CD4-positive, alpha-beta T cell treated with Interleukin-4 for 4 hours (primary cell): ENCODE measurements at places on chromosomes 12 and 14.
A peak's percentile ranks its signal among the peaks of the same experiment; 100 is the strongest.

GRCh38 chr12:15709551-15709950 is 79.6 kb downstream of the EPS8 start:
- DNase-seq, result no peak

- no peak for DNase-seq
These were observed 14.3 kb downstream of the PTCSC3 start for GRCh38 chr14:36162267-36162666.

- peak; percentile 41 for DNase-seq
These were observed 12.1 kb downstream of the ZFHX2 start for GRCh38 chr14:23539248-23540140.

DNA sequence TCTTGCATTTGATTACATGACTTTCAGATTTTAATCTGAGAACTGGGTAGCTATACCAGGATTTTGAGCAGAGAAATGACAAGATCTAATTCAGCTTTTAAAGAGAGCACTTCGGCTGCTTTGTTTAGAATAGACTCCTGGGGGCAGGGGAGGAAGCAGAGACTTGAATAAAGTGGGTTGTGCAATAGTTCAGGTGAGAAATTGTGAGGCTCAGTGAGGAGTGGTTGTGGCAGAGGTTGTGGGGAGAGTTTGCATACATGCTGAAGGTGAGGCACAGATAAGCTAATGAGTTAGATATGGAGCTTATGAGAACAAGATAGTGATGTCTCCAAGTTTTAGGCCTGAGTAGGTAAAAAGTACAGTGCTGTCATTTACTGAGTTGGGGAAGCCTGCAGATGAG is 281.4 kb downstream of the FLRT2 start:
- DNase-seq, result no peak

DNA sequence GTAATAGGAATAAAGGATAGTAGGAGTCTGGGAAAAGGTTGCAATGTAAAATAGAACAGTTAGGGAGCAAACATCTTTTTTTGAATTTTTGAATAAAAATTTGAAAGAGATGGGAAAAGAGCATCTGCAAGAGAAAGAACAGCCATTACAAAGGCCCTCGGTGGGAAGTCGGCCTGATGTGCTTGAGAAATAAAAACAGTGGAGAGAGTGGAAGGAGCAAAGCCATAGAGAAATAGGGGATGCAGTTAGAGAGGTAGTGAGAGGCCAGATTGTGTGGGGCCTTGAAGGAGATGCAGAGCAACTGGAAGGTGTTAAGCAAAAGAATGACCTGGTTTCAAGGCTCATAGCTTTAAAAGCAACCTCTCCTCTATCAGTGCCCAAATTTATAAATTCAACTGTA is 409.8 kb downstream of the RERGL start:
- DNase-seq, result no peak

- no peak for DNase-seq
These were observed 21.7 kb downstream of the FBRSL1 start for GRCh38 chr12:132511516-132512196.

DNA sequence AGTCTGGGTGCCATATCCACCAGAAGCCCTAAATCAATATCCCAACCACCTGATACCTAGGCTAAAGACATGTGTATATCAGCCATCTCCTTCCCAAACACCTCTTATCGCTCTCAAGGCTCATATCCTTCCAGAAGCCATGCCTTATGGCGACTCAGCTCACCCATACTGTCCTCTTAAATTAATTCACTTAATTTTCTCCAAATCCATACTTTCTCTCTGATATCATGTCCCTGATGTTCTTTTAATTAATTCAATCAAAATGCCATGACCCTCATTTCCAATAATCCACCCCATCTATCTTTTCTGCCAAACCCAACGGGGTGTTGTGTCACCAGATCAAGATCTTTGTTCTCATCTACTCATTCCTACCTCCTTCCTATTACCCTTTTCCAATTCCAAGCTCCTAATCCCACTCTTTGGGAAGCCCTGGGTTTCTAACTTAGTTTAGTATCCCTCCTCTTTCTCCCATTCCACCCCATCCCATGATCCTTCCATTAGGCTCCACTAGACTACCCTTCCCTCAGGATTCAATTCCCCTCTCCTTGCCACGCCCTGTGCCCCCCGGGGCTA is 723 bp downstream of the ATF7 start:
- DNase-seq, result no peak

DNA sequence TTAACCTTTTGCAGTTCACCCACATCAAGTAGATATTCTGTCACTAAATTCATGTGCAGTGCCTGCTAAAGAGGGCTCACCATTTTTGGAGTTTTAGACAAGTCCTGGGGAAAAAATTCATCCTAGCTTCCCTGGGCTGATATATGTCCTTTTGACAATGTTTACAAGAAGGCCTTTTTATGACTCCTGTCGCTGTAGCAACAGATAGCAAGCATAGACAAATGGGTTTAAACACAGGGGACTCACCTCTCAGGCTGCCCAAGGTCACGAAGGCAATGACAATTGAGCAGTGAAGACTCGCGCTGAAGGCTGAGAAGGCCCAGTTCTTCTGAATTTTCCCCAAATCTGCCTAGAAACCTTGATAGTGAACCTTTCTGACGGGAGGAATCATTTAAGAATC is 150.7 kb upstream of the CPM start:
- DNase-seq, result no peak

DNA sequence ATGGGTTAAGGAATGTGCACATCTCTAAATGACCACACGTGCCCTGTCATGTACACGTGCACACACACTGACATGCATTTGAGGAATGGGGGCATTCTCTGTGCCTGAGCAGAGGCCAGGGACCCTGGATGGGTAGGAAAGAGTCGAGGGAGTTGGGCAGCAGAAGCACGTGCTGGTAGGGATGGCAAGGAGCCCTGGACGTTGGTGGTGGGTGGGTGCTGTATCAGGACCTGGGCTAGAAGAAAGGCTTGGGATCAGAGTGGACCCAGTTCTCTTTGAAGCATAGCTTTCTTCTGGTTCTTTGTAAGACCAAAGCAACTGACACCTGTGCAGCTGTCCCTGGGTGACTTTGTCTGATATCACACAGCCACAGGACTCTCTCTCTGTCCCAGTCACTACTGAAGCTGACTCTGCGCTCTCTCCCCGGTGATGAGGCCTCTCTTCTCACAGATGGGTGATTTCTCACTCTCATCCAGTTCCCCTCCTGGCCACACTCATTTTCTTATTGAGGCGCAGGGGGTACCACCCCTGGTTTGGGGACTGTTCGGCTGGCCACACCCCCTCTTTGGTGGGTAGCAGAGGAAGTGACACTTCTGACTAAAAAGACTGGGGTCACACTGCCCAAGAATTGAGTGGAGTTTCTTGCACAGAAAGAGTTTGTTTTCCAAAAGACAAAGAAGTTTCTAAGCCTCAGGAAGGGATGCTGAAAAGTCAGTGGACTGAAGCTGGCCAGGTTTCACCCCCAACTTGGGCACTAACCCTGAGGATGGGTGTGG is 171.7 kb upstream of the RTL1 start:
- no peak for DNase-seq

DNA sequence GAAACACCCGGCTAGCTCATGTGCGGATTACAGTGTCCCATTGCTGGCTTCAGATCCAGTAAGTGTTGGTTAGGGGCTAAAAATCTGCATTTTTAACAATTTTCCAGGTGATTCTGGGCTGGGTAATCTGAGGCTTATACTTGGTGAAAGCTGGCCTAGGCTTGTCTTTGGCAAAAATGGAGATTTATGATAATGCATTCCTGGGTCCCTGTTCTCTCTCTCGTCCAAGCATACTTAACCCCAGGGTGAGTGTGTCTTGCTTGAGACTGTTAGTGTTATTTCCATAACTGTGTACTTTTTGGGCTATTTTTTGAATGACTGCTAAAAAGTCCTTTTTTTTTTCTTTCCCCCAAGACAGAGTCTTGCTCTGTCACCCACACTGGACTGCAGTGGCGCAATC is 43.2 kb downstream of the SNAPC1 start:
- DNase-seq, result no peak

- DNase-seq, result no peak
These were observed 212.1 kb downstream of the GXYLT1 start for GRCh38 chr12:41932470-41932991.

GRCh38 chr14:26137161-26137560 is 460.7 kb downstream of the NOVA1 start:
- no peak for DNase-seq

DNA sequence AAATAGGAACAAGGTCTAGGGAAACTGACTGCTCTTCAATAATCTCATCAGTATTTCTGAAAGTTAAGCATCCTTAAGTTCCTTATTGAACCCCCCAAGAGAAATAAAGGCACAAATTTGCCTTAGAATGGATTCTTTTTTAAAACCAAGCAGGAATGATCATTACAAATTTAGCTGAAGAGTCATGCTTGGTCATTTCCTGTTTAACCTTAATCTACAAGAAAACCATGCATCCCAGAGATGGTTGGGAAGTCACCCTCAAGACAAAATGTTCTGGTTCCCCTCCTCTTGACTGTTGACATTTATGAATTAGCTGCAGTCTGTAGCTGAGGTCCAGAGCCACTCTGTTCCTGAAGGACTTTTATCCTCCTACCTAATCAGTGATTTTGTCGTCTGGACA is 291.8 kb upstream of the G2E3 start:
- DNase-seq, result no peak

DNA sequence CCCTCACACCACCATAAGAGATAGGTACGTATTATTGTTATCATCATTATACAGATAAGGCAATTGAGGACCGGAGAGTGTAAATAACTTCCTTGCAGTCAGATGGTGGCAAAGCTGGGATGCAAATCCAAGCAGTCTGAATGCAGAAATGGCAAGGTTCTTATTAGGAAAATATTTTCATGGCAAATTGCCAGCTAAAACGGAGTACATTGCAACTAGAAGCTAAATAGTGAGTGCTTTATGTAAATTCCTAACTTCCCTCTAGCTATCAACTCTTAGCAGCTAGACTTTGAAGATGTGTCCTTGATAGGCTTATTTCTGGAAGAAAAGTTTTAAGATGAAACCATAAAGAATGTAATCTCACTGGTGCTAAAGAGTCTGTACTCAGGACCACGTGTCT is 323.9 kb upstream of the DIO2 start:
- no peak for DNase-seq

DNA sequence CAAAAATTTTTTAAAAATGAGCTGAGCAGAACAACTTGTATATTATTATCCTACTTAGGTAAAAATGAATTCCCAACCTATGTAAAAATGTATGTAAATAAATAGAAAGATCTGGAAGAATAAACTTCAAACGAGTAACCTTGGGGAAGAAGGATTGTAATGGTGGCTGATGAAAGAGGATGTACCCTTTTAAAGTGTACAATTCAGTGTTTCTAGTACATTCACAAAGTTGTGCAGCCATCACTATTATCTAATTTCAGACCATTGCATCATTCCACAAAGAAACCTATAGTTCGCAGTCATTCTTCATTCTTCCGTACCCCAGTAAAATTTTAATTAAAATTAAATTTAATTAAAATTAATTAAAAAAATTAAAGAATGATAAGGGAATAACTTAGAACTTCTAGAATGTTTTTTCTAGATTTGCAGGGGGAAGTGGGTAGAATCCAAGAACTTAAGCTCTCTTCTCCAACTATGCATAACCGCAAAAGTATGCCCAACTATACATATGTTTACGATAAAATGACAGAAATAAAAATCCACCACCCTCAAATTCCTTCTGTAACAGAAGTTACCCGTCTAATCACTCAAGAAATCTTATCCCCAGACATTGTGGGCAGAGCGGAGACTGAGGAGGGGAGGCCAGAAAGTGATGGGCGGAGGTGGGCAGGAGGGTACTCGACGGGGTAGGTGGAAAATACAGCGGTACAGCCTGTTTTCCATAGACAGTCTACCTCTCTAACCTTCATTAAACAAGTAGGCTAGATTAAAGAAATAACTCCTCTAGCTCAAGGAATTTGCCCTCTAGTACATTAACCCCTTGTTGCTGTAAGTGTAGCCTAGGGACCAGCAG is 921 bp downstream of the DEPDC4 start:
- DNase-seq, result no peak

- no peak for DNase-seq
These were observed 7.3 kb downstream of the HOXC5 start for GRCh38 chr12:54040148-54040494.

GRCh38 chr12:60630796-60631195 is 1035.0 kb downstream of the SLC16A7 start:
- DNase-seq, result no peak

DNA sequence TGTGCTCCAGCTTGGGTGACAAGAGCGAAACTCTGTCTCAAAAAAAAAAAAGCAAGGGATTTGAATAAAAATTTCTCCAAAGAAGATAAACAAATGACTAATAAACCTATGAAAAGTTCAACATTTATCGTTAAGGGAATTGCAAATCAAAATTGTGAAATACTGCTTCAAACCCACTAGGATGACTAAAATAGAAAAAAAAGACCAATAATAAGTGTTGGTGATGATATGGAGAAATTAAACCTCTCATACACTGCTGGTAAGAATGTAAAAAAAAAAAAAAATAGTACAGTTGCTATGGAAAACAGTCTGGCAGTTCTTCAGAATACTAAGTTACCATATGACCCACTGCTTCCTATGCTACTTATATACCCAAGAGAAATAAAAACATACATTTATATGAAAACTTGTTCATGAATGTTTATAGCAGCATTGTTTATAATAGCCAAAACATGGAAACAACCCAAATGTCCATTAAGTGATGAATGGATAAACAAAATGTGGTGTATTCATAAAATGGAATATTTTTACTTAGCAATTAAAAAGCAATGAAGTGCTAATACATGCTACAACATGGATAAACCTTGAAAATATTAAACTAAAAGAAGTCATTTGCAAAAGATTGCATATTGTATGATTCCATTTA is 39.4 kb upstream of the TMPRSS12 start:
- no peak for DNase-seq

- DNase-seq, result no peak
These were observed 182.0 kb downstream of the DPF3 start for GRCh38 chr14:72711936-72712335.

DNA sequence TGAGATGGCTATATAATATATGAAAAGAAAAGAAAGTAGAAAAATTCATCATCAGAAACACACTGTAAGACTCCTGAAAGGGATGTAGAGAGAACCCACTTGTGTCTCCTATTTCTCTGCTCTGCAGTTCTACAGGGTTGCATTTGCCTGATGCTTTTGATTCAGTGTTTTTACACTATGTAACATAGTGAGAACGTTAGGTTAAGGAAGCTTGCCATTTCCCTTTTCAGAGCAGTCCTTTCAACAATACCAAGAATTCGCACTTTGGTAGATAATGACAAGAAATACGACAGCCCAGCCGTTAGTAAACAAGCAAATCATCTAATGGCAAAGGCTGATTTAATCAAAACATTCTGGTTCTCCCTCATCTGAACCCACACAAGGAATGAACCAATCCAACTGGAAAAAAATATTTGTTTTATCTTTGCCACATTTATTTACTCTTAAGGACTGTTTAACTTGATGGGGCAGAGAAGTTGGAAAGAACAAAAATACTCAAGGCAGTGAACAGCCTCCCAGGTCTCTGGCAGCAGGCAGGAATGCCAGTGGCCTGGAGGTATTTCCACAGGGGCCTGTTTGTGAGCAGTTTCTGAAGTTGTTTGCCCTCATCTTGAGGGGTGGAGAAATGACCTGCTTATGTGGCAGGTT is 30.8 kb upstream of the SOCS2 start:
- DNase-seq, result no peak

GRCh38 chr12:56086096-56086495 is 6.1 kb downstream of the ERBB3 start:
- no peak for DNase-seq

GRCh38 chr14:86038387-86039042 is 508.6 kb downstream of the FLRT2 start:
- peak; percentile 24 for DNase-seq
